C1 segment of cervical spinal cord (tissue), 14 donors: ENCODE measurements at places on chromosomes 1 and 21.

GRCh38 chr1:50542362-50542761, 119.1 kb upstream of the DMRTA2 start:
- DNase-seq = no peak

- peak; percentile 47 for DNase-seq
Observed at GRCh38 chr1:201792534-201793305, 36.2 kb upstream of the IPO9 start.

DNA sequence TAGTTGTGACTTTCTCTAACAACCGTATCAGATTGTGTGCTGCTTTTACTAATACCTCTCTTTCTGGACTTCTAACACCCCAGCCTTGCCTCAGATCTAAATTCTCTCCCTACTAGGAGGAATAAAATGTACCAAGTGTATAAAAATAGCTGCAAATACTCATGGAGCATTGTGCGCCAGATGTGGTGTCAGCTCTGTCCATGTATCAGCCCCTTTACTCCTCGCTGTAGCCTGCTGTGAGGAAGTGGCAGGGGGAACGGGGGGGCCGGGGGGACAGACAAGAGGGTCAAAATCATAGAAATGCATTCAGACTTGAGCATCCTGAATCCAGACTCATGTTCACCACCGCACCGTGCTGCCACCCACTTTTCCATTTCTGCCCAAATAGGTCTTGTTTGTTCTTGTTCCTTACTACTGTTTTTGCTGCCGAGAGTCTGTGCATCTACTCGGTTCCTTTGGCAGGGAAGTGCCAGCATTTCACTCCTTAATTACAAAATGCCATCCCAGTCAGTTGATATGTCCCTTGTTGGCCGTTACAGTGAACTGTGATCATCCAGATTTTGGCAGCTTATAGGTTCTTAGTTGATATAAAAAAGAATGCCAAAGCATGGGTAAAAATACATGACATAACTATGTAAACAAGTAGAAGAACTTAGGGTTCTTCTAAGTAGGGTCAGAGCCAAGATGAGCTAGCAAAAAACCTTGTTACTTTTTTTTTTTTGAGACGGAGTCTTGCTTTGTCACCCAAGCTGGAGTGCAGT, 76.4 kb downstream of the UBE4B start:
- no peak for DNase-seq

DNA sequence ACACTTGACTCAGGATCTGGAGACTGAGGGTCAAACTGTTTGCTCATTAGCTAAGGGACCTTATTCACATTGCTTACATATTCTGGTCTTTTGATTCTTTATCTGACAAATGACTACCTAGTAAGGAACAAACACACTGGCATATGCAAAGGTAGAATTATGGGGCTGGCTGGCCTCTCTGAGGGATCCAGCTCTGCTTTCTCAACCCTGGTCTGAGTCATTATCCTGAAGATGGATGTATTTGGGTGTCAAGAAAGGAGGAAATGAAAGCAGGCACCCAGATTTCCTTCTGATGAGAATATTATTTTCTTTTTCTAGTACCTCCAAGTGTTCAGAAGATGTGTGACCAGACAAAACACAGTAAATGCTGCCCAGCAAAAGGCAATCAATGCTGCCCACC, 6.0 kb downstream of the SMCP start:
- no peak for DNase-seq

GRCh38 chr1:167148421-167148820, 54.5 kb downstream of the STYXL2 start:
- no peak for DNase-seq
